ENCODE measurements at places on chromosomes 12 and 14. TPM values are rescaled to one million over a fixed set of nuclear protein-coding genes. Genes with fewer than 3 reads are reported as not detected.

CPNE6 gene
- total RNA-seq: not detected

LRP1-AS gene
- total RNA-seq: not detected

WNT5B gene
- total RNA-seq: 8.7 TPM

HIF1A gene
- 177 TPM for total RNA-seq

OR5AU1 gene
- total RNA-seq: not detected

KIF5A gene
- total RNA-seq: 0.60 TPM

MGAT4C gene
- total RNA-seq: not detected

AMIGO2 gene
- 22.7 TPM for total RNA-seq

MDM1 gene
- total RNA-seq: 30.7 TPM

SPSB2 gene
- 12.9 TPM for total RNA-seq

ACRBP gene
- 18.1 TPM for total RNA-seq

DNA sequence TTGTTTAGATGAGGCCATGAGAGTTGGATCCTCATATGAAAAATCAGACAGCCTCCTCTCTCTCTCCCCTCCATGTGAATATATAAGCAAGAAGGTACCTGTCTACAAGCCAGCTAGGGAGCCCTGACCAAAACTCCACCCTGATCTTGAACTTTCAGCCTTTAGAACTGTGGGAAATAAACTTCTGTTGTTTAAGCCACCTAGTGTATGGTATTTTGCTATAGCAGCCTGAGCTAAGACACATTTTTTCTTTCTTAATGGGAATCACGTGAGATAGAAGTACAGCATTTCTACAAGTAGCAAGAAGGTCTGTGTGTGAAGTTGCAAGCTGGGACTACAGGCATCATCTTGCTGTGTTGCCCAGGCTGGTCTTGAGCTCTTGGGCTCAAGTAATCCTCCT is 16.3 kb upstream of the ABHD12B start:
- H3K4me1 ChIP-seq: peaks cover 15% of the 10 kb centered on the region
- no peaks in the 10 kb centered on the region for H3K36me3 ChIP-seq
- no peak for DNase-seq
- H3K27ac ChIP-seq: no peak overlapping the region

DNA sequence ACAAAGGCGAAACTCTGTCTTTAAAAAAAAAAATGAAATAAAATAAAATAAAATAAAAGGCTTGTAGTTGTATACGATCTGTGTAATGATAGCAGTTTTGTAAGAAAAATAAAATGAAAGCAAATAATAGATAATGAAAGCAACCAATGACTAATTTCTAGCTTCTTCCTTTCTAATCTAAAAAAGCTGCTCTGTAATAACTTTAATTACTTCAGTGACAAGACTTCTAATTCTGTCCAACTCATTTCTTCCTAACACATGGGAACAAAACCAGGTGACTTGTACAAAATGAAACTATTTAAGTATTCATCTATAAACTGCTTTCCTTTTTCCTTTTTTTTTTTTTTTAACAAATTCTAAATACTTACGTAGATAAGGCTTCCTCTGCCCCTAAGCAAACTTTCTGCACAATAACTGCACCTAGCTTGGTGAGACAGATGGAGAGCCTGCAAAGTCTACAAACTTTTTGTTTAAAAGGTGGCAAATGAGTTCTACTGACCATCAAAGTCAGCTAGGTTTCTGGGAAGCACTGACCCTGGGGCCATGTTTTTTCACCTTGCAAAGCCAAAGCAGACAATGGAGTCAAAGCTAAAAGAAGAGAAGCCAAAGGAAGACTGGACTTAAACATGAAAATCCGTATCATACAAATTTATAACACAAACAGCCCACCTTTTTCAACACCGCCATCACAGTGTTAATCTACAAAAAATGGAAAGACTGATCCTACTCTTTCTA is 28.2 kb downstream of the DENND5B start:
- no peaks in the 10 kb centered on the region for H3K4me1 ChIP-seq
- H3K27me3 ChIP-seq: no peaks in the 10 kb centered on the region
- DNase-seq: no peak
- H3K27ac ChIP-seq: no peak overlapping the region

GRCh38 chr14:89571491-89571890 is 154.5 kb upstream of the FOXN3 start:
- no peaks in the 10 kb centered on the region for H3K36me3 ChIP-seq
- peaks cover 29% of the 10 kb centered on the region for H3K4me1 ChIP-seq
- H3K4me3 ChIP-seq: no peak overlapping the region
- no peak overlapping the region for H3K27ac ChIP-seq
- no peak for DNase-seq

DNA sequence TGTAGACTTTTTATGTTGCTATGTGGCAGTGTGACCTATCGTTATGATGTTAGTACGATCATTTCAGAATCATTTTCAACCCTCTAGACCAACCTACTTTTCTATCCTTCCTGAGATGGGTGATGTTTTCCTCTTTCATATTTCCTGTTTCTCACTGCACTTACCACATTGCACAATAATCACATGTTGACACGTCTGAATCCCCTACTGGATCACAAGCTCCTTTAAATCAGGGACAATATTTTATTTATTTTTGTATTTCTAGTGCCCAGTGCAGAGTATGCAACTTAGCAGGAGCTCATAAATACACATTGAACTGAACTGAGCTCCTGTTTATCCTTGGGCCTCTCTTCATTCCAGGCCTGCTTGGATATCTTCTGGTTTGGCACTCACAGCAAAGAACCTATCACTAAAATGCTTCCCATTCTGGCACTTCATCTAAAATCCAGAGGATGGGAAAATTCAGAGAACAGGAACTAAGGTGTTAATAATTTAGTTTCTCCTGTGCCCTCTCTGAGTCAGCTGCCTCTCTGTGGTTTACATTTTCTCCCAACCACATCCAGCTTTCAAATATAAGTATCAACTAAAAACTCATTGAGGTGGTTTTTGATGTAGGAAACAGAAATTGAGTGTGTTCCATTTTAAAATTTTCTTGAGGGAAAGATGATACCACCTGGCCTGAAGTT is 69.4 kb upstream of the DYRK2 start:
- H3K27me3 ChIP-seq: no peaks in the 10 kb centered on the region
- no peaks in the 10 kb centered on the region for H3K36me3 ChIP-seq
- no peaks in the 10 kb centered on the region for H3K4me1 ChIP-seq
- peak overlapping the region; percentile 35 for H3K27ac ChIP-seq

GRCh38 chr12:102459314-102459713 is 21.0 kb downstream of the IGF1 start:
- H3K4me3 ChIP-seq: no peak overlapping the region
- H3K36me3 ChIP-seq: no peaks in the 10 kb centered on the region
- H3K27ac ChIP-seq: no peak overlapping the region
- H3K4me1 ChIP-seq: no peaks in the 10 kb centered on the region

DNA sequence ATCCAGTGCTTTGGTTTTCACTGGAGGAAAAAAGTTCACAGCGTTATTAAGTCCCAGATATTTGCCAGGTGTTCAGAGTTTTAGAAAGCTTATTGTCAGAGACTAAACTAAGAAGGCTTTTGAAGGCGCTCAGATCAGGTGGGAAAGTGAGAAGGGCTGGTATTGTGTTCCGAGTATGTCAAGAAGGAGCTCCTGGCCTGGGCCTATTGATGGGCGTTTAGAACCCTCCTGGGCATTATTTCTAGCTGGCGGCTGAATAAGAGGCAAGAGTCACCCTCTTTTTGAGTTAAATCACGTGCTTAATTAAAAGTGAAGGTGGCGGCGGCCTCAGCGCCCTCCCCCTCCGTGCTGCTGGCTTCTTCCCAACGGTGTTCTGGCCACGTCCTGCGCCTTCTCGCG is 20.9 kb upstream of the GNS start:
- H3K27me3 ChIP-seq: peaks cover 34% of the 10 kb centered on the region
- H3K4me3 ChIP-seq: peak overlapping the region; percentile 86
- no peaks in the 10 kb centered on the region for H3K36me3 ChIP-seq
- peak overlapping the region; percentile 13 for H3K27ac ChIP-seq
- peaks cover 31% of the 10 kb centered on the region for H3K4me1 ChIP-seq
- no peak for DNase-seq

GRCh38 chr14:33509454-33509853 is 441.4 kb downstream of the EGLN3 start:
- H3K27me3 ChIP-seq: no peaks in the 10 kb centered on the region
- H3K27ac ChIP-seq: no peak overlapping the region
- H3K4me1 ChIP-seq: no peaks in the 10 kb centered on the region
- H3K4me3 ChIP-seq: no peak overlapping the region
- no peaks in the 10 kb centered on the region for H3K36me3 ChIP-seq
- no peak for DNase-seq

DNA sequence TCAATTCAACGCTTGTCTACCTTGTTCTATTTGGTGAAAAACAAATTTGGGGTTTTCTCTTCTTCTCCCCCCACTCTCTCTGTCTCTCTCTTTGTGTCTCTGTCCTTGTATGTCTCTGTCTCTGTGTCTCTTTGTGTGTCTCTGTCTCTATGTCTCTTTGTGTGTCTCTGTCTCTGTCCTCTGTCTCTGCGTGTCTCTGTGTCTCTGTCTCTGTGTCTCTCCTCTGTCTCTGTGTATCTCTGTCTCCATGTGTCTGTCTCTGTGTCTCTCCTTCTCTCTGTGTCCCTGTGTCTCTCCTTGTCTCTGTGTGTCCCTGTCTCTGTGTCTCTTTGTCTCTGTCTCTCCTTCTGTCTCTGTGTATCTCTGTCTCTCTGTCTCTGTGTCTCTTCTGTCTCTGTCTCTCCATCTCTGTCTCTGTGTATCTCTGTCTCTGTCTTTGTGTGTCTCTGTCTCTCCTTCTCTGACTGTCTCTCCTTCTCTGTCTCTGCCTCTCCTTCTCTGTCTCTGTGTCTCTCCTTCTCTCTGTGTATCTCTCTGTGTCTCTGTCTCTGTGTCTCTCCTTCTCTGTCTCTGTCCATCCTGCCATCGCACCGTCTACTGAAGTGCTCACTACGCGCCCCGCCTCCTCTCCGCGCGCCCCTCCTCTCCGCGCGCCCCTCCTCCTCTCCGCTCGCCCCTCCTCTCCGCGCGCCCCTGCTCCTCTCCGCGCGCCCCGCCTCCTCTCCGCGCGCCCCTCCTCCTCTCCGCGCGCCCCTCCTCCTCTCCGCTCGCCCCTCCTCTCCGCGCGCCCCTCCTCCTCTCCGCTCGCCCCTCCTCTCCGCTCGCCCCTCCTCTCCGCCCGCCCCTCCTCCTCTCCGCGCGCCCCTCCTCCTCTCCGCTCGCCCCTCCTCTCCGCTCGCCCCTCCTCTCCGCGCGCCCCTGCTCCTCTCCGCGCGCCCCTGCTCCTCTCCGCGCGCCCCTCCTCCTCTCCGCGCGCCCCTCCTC is 12.8 kb downstream of the LRCOL1 start:
- DNase-seq: peak; percentile 82
- no peaks in the 10 kb centered on the region for H3K27me3 ChIP-seq
- H3K27ac ChIP-seq: no peak overlapping the region

DNA sequence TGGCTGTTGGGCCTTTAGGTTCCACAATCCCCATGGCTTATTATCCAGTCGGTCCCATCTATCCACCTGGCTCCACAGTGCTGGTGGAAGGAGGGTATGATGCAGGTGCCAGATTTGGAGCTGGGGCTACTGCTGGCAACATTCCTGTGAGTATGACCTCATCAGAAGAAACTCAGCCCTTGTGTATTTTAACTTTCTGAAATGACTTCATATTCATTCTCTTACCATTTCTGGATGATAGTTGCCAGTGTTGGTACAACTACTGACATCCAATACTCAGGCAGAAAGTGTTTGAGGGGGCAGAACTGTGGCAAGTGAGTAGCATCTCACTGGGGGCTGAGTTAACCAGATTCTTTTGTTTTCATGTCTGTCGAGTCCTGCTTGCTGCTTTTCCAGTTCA is 2.3 kb downstream of the DAZAP2 start:
- H3K27ac ChIP-seq: peak overlapping the region; percentile 26
- peaks cover 52% of the 10 kb centered on the region for H3K36me3 ChIP-seq
- no peak overlapping the region for H3K4me3 ChIP-seq
- H3K4me1 ChIP-seq: peaks cover 71% of the 10 kb centered on the region
- H3K27me3 ChIP-seq: no peaks in the 10 kb centered on the region
- no peak for DNase-seq

- H3K4me3 ChIP-seq: no peak overlapping the region
- H3K27me3 ChIP-seq: no peaks in the 10 kb centered on the region
- H3K4me1 ChIP-seq: no peaks in the 10 kb centered on the region
- H3K27ac ChIP-seq: no peak overlapping the region
- no peaks in the 10 kb centered on the region for H3K36me3 ChIP-seq
Observed at GRCh38 chr14:94646481-94646880, 34.3 kb downstream of the SERPINA3 start.

- peak overlapping the region; percentile 56 for H3K4me3 ChIP-seq
- peak; percentile 93 for DNase-seq
- peaks cover 64% of the 10 kb centered on the region for H3K27me3 ChIP-seq
- no peak overlapping the region for H3K27ac ChIP-seq
- peaks cover 18% of the 10 kb centered on the region for H3K36me3 ChIP-seq
Observed at GRCh38 chr12:48996794-48997718, 2.1 kb downstream of the DDN start.

- H3K27ac ChIP-seq: no peak overlapping the region
- DNase-seq: no peak
- no peaks in the 10 kb centered on the region for H3K4me1 ChIP-seq
- H3K27me3 ChIP-seq: no peaks in the 10 kb centered on the region
Observed at GRCh38 chr14:83463500-83464098, 1929.9 kb upstream of the SEL1L start.

GRCh38 chr14:23085458-23085857 is 9.5 kb downstream of the ACIN1 start:
- no peaks in the 10 kb centered on the region for H3K27me3 ChIP-seq
- H3K27ac ChIP-seq: no peak overlapping the region
- peaks cover 12% of the 10 kb centered on the region for H3K36me3 ChIP-seq
- DNase-seq: no peak

- peak overlapping the region; percentile 8 for H3K4me3 ChIP-seq
- no peak for DNase-seq
- peaks cover 67% of the 10 kb centered on the region for H3K36me3 ChIP-seq
- peak overlapping the region; percentile 61 for H3K27ac ChIP-seq
Observed at GRCh38 chr12:12474931-12475795, 87.5 kb downstream of the DUSP16 start.

DNA sequence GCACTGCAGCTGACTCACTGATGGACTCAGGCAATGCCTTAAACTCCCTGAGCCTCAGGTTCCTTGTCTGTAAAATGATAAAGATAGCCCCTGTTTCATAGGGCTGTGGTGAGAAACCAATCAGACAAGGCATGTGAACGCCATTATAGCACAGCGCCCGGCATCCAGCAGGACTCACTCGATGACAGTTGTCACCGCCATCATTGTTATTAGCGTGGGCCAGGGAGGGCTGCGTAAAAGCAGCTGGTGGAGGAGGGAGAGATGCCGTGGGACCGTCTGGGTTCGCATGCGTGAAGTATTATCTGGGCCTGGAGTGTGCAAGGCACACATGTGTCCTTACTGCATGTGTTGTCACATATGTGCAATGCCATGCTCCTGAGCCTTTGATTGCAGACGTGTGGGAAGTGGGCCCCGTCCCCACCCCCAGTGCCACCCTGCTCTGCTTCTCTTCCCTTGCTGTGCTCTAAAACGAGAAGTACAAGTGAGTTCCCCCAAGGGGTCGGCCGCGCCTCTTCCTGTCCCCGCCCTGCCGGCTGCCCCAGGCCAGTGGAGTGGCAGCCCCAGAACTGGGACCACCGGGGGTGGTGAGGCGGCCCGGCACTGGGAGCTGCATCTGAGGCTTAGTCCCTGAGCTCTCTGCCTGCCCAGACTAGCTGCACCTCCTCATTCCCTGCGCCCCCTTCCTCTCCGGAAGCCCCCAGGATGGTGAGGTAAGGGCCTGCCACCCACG is at the start of gene PTPN6:
PTPN6 (plus strand) TSS at position 546 of the 730 bp plus-strand sequence; CDS start at position 703, 157 bp downstream.
- H3K36me3 ChIP-seq: peaks cover 43% of the 10 kb centered on the region
- H3K4me3 ChIP-seq: peak within 1 kb of the TSS; percentile 89
- H3K27ac ChIP-seq: peak within 1 kb of the TSS; percentile 87
- peak; percentile 99 for DNase-seq
- peaks cover 80% of the 10 kb centered on the region for H3K4me1 ChIP-seq
